ENCODE measurements at places on chromosomes 11 and 22.
A peak's percentile ranks its signal among the peaks of the same experiment; 100 is the strongest.

DNA sequence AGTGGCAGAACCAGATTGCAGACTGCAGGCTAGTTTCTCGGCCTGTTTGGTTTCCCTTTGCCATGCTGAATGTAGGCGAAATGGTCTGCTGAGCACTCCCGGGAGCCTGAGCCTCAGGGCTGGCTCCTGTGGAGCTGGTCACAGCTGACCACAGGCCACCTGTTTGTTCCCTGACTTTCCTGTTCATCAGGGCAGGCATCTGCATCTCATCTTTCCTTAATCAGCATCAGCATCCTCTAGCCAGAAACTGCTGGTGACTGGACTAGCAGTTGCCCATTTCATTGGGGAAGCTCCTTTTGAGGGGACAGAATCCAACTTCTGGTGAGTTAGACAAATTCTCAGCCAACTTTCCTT is 20.2 kb upstream of the C11orf96 start:
- DNase-seq = no peak

- DNase-seq = no peak
Measured at GRCh38 chr11:119807841-119808240, 78.8 kb upstream of the NECTIN1 start.

DNA sequence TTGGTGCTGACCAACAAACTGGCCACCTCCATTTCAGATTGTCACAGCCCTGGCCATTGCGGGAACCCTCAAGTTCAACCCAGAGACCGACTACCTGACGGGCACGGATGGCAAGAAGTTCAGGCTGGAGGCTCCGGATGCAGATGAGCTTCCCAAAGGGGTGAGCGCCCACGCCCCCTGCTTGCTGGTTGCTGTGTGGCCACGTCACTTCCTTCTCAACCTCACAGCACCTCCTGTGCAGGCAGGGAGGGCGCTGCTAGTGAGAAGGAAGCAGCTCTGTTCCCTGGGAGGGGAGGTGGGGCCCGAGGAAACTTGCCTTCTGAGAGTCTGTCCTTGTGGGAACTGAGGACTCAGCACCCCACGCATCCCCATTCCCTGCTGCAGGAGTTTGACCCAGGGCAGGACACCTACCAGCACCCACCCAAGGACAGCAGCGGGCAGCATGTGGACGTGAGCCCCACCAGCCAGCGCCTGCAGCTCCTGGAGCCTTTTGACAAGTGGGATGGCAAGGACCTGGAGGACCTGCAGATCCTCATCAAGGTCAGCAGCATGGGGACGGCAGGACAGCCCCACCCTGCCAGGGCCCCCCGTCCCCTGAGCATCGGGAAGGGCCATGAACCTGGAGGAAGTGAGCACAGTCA is 19.3 kb downstream of the POLR3H start:
- peak; percentile 63 for DNase-seq

DNA sequence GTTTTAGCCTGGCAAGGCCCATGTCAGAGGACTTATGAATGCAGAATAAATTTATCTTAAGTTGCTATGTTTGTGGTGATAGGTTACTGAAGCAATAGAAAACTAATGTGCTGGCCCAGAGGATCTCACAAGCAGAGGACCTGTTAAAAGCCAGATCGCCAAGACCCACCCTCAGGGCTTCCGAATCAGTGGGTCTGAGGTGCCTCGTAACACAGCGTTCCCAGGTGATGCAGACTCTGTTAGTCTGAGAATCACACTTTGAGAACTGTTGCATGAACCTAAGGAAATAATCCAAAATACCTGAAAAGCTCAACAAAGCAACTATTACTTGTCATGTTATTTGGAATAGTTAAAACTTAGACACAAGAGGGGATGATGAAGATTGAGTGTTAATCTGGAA is 6.7 kb upstream of the SCARF2 start:
- DNase-seq = no peak

DNA sequence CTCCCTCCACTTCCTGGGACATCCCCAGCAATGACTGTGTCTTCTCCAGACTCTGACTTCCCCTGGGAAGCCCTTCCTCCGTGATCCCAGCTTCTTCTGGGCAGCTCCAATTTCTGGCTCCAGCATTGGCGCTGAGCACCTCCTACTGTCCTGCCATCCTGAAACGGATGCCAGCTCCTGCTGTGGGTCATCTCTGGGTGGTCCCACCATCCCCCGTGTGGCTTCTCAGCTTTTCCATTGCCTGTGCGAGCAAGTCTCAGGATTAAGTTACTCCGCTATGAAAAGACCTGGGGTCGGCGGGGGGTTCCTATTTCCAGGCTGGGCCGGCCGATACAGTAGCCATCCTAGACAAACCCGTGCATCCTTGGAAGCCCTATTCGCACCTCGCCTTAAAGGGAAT is 55.4 kb upstream of the FADD start:
- no peak for DNase-seq

DNA sequence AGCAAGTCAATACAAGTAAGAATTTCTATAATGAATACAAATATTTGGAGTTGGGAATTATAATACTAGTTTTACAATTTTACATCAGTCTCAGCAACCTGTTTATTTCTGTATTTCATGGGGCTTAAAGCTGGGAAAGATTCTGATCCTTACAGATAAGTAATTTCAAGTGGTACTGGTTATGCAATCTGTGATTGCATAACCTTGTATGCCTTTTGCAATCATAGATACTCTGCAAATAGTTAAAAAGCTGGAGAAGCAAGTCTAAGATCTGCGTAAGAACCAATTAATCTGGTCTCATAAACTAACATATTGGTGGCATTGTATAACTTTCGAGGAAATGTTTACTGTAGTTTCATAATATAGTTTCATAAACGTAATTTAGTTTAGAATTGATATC is 198.3 kb upstream of the PGR start:
- no peak for DNase-seq

DNA sequence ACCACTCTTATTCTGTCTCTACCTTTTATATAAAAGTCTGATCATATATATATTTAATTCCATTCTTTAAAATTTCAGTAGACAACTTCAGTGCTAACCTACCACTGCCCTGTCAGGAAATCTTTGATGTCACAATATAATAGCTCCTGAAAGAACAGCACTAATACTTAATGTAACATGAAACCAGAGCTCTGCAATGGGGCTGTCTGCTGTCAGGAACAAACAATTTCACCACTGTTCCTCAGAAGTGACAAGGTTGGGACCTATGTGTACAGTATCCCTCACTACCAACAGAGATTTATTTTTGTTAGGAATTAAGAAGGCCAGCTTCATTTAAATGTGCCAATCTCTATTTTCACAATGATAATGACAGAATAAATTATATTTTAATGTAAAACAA is 165.5 kb upstream of the C11orf58 start:
- no peak for DNase-seq

DNA sequence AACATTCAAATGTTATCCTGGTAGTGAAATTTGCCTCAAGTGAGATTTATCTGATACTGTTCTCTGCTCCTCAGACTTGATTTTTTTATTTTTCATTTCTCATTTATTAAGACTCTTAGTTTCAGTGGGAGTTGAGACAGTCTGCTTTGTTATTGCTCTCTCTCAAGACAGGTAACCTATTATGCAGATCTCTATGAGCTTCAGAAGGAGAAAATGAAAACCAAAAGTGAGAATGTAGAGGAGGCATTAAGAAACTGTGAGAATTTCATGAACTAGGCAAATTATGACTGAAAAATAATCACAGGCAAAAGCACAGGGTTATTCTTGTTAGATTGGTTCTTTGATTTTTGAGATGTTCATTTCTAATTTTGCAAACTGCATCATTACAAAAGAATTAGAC is 290.0 kb upstream of the CHORDC1 start:
- DNase-seq = no peak

DNA sequence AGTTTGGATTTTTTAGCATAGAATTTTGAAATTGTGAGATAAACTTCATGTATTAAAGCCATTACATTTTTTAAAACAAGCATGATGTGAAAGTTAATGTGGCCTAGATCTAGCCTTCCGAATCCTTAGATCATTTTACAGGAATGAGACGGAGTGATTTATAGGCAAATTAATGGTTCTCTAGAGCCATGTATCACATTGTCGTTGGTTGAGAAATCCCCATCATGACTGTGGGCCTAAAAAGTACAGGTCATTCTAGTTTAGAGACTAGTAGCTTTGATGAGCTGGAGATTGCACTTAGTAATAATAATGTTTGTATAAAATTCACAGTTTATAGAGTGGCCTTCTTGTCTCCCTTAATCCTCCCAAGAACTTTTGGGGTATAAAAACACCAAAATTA is 7.1 kb downstream of the EWSR1 start:
- no peak for DNase-seq

DNA sequence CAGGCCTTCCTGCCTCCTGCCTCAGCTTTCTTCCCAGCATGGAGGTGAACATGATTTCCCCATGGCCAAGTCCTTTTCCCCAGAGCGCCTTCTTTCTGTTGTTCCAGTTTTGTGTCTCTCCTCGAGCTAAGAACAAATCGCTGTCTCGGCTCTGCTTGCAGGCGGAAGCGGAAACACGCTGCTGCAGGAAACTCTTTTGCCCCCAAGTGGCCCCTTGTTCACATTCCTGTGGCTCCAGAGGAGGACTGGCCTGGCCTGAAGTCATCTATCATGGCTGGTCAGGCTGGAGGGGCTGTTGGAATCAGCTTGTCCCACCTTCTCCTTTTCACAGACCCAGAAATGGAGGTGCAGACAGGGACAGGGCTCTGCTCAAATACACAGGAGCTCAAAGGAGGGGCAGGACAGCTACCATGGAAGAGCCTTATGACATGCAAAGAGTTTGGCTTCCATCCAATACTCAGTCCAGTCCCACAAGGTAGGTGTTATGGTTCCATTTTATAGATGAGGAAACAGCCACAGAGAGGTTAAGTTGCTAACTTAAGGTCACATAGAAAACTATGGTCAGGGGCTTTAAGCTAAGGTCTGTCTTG is 182.2 kb upstream of the SYT13 start:
- no peak for DNase-seq
